ENCODE measurements at places on chromosomes 3 and 15.

- no peaks in the 10 kb centered on the region for H3K27me3 ChIP-seq
- peaks cover 9% of the 10 kb centered on the region for H3K36me3 ChIP-seq
- H3K4me3 ChIP-seq = no peak overlapping the region
- no peak overlapping the region for H3K27ac ChIP-seq
These were observed 7.2 kb upstream of the IL20RB start for GRCh38 chr3:136950623-136951022.

- DNase-seq = no peak
- H3K4me1 ChIP-seq = no peaks in the 10 kb centered on the region
- no peaks in the 10 kb centered on the region for H3K36me3 ChIP-seq
- no peak overlapping the region for H3K4me3 ChIP-seq
These were observed 346.9 kb downstream of the PLCL2 start for GRCh38 chr3:17231537-17232261.

DNA sequence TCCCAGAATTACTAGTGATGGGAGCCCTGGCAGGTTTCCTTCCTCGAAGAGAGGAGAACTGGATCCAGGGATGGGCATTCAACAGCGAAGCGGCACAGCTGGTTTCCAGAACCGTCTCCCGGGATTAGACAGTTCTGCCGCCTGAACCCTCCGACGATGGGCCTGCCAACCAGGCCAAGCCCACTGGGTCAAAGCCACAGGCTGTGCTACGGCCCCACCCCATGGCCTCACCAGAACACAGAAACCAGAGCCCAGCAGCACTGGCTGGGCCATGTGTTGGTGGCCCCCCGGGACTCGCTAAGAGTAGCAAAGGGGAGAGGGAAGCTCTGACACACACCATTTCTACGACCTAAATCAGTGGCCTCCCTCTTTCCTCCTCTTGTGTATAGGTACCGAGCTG lies 2.2 kb downstream of the C15orf62 start:
- DNase-seq = no peak
- peaks cover 19% of the 10 kb centered on the region for H3K36me3 ChIP-seq
- no peak overlapping the region for H3K27ac ChIP-seq
- no peaks in the 10 kb centered on the region for H3K27me3 ChIP-seq
- H3K4me1 ChIP-seq = peaks cover 16% of the 10 kb centered on the region

DNA sequence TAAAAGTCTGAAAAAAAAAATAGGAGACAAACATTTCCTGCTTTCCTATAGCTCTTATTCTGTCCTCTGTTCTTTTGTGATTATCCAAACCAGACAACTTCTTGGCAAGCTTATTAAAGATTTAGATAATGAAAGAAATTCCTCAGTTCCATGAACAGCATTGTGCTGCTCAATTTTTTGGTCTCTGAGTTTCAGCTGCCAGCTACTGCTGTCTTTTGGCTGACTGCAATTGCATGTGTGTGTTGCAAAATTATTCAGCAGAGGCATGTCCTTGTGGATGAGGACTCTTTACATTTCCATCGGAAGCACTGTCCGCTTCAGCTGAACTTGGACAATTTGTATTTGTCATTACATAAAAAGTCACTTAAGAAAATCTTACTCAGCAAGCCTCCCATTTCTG lies 397.3 kb upstream of the RASGRP1 start:
- peaks cover 24% of the 10 kb centered on the region for H3K4me1 ChIP-seq
- DNase-seq = no peak
- H3K4me3 ChIP-seq = no peak overlapping the region
- no peaks in the 10 kb centered on the region for H3K27me3 ChIP-seq

GRCh38 chr15:60134609-60135008 lies 130.5 kb downstream of the FOXB1 start:
- H3K4me3 ChIP-seq = no peak overlapping the region
- H3K27me3 ChIP-seq = peaks cover 15% of the 10 kb centered on the region
- no peaks in the 10 kb centered on the region for H3K36me3 ChIP-seq
- H3K27ac ChIP-seq = no peak overlapping the region

- no peak overlapping the region for H3K4me3 ChIP-seq
- peaks cover 64% of the 10 kb centered on the region for H3K36me3 ChIP-seq
- H3K4me1 ChIP-seq = no peaks in the 10 kb centered on the region
- DNase-seq = no peak
These were observed 13.2 kb downstream of the CLASP2 start for GRCh38 chr3:33704891-33705290.

GRCh38 chr15:41659855-41660234 lies 360 bp upstream of the MGA start:
- H3K27ac ChIP-seq = peak overlapping the region; percentile 97
- peaks cover 27% of the 10 kb centered on the region for H3K4me1 ChIP-seq
- H3K27me3 ChIP-seq = peaks cover 15% of the 10 kb centered on the region
- peak overlapping the region; percentile 84 for H3K4me3 ChIP-seq
- H3K36me3 ChIP-seq = no peaks in the 10 kb centered on the region

Data from mesothelial cell of epicardium (in vitro differentiated cells).